ENCODE measurements at places on chromosomes 2 and 18.

- no peak for DNase-seq
These were observed 103.1 kb upstream of the APCDD1 start for GRCh38 chr18:10351219-10351818.

- DNase-seq: no peak
These were observed 3.9 kb upstream of the GPR75 start for GRCh38 chr2:53863538-53864227.

- DNase-seq: no peak
These were observed 85.7 kb upstream of the FRZB start for GRCh38 chr2:182951948-182952663.

DNA sequence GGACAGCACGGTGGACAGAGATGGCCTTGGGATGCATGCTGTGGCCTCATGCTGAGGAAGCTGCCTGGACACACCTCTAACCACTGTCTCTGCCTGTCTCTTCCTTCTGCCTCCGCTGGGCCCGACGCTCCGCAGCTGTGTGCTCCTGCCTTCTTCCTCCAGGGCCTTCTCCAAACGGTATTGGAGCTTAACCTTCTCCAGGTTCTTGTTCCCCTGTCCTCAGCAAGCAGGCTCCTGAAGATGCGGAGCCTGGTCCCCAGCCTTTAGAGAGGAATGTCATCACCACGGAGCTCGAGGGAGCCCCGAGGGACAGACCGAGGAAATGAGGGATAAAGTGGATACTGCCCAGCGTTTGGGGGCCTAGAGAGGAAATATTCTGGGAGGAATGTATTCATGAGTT is 155.1 kb downstream of the DYSF start:
- no peak for DNase-seq

- DNase-seq: no peak
These were observed 8.9 kb upstream of the SPDYA start for GRCh38 chr2:28801726-28802125.

Measured in stimulated activated CD4-positive, alpha-beta T cell treated with anti-CD3 and anti-CD28 coated beads, Interleukin-15, amount 100 ng/mL, for 1 hour (primary cell).